ENCODE measurements at places on chromosomes 2 and 18.

DNA sequence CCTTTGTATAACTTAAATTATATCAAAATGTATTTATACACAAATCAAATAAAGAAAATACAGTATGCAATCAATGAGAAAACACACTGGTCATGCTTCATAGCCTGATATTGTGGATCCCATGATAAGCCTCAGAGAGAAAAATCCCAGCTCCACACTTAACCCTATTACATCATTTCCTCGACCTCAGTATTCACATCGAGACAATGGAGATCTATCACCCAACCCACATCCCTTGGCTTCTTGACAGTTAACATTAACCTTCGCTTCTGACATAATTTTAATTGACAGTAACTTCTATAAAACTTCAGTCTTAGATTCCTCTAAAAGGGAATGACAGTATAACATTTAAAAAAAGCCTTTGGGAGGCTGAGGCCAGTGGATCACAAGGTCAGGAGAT lies 11.6 kb downstream of the TMX3 start:
- DNase-seq = peak; percentile 74

GRCh38 chr2:108593547-108594098 lies 59.4 kb downstream of the LIMS1 start:
- peak; percentile 70 for DNase-seq

DNA sequence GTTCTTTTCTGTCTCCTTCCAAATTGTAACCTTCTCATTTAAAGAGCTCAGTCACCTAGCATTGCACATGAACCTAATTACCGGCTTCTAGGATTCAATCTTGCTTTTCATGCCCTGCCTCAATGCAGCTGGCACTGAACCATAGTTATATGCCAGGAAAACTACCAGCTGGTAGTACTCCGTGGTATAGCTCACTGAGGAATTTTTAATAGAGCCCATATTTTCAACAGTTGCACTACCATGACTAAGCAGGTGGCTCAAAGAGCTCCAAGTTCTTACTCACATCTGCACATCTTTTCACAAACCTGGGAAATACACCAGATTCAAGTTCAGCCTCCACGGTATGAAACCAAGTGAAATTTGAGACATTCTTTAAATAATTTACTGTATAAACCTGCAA lies 363.5 kb downstream of the GRB14 start:
- no peak for DNase-seq

DNA sequence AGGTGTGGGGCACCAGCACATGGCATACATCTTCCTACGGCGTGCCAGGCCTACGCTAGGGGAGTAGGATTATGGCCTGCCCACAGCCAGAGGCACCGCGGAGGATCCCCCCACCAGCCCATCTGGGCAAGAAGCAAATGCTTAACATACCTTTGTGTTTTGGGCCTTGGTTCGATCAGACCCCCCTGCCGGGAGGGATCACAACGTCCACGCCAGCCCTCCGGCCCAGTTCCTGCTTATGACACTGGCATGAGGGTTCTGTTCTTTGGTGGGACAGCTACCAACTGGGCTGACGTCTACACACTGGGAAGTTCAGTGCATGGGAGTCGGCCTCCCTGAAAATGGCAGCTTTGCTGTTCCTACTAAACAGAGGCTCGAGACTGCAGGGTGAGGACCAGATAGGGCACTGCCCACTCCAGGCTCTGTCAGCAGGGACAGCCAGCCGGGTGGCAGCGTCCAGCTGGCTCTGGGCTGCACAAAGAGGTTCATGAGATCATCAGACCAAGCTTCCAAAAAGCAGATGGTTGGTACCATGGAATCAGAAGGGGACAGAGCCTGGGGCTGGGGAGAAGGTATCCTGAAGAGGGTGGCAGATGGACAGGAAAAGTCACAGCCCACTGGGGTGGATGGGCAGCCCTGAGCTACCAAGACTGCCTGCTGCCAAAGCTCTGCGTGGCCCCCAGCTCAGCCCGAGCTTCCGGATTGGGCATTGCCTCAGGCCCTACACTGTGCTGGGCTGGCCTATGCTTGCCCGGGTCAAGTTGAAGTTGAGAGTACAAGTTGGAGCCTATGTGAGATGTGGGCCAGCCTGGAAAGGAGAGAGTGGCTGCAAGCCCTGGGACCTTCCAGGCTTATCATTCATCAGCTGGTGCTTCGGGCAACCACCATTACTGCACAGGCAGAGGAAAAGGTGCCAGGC lies 61.7 kb upstream of the TEX51 start:
- DNase-seq = no peak

DNA sequence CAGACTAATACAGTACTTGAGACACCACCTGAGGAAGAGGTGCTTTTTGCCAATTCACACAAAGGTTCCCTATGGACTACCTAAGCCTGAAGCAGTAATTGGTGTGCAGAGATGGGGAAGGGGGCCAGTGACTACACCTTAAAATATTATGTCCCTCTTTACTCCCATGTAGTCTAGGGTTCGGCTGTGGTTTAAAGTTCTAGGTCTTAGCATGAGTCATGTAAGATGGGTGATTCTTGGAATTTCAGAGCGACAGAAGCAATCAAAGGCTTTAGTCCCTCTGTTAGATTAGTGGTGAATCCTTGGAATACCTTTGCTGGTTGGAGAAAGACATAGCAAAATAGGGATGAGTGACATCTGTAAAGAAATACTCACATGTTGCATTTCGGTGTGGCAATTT lies 14.3 kb upstream of the CCDC85A start:
- DNase-seq = no peak

- no peak for DNase-seq
Measured at GRCh38 chr18:2982452-2983269, 30.3 kb downstream of the LPIN2 start.

- no peak for DNase-seq
Measured at GRCh38 chr2:12688091-12688490, 28.6 kb upstream of the TRIB2 start.

DNA sequence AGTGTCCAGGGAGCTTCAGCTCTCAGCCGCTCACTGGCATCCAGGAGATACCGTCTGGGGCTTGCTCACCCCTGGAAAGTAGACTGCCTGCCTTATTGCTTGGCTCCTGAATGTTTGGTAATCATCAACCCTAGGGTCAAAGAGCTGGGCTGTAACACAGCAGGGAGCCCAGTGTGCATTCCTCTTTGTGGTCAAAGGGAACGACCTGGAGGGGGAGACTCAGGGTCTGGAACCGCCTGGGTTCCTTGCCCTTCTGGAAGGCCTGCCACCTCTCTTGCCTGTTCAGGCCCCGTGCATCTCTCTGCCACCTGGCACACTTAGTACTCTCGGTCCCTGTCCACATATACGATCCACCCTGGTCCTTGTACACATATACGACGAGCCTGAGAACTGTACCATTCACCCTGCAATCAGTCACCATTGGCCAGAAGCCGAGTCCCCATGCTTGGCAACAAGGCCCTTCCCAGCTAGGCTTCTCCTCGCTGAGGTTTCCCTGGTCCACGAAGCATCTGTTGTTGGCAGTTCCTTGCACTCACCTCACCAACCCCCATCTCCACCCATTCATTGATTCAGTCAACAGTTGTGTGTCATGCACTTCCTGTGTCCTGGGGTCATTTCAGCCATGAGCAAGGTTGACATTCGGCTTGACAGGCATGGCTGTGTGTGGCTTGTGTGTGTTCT lies at the start of gene NAT8:
Gene NAT8 (minus strand): TSS at position 85 of the 681 bp plus-strand sequence. CDS start 794 bp downstream, outside the sequence.
- peak; percentile 60 for DNase-seq

DNA sequence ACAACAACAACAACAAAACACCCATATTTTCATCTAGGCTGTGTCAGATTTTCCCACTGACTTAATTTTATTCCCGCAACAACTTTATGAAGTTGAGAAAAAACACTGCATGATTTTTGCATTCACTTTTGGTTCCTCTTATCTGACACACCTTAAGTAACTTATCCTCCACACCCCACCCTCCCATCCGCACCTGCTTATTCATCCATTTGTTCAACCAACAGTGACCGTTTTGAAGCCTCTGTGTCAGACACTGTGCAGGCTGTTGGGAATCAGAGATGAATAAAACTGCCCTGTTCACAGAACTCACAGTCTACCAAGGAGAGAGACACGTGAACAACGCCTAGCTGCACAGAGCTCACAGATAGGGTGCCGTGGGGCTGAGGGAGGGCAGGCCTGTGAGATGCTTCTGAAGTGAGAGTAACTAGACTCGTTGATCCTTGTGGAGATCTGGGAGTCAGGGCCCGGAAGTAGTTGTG lies 7.4 kb downstream of the CNNM4 start:
- no peak for DNase-seq

- peak; percentile 32 for DNase-seq
Measured at GRCh38 chr2:37573451-37574388, 97.7 kb downstream of the CDC42EP3 start.

- no peak for DNase-seq
Measured at GRCh38 chr2:149021271-149021719, 17.2 kb upstream of the LYPD6B start.

DNA sequence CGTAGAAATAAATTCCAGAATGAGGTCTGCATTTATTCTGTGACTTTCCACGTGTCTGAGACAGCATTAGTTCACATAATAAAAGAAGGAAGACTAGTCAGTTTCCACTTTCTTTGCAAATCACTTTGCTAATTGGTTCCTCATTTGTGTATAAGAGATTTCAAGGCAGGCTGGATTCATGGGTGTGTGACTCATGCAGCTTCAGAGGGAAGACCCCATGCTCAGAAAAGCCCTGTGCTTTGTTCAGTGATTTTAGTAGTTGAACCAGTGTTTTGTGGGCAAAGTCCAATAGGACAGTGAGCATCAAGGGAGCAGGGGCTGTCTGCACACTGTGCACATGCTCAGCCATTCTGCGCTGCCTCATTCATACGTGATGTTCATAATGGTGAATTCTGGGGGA lies 297.8 kb downstream of the DLGAP1 start:
- DNase-seq = no peak

DNA sequence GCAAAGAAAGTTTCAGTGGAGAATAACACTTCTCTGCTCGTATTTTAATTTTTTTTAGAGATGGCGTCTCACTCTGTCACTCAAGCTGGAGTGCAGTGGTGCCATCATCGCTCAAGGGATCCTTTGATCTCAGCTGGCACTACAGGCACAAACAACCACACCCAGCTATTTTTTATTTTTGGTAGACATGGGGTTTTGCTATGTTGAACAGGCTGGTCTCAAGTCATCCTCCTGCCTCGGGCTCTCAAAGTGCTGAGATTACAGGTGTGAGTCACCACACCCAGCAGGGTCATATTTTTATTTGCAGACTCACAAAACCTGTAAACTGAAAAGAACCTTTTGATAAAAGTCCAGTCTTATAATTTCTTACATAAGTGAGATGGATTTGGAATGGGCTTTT lies 2.6 kb downstream of the TRAK2 start:
- no peak for DNase-seq

GRCh38 chr18:36349552-36349951 lies 52.0 kb downstream of the FHOD3 start:
- DNase-seq = no peak

DNA sequence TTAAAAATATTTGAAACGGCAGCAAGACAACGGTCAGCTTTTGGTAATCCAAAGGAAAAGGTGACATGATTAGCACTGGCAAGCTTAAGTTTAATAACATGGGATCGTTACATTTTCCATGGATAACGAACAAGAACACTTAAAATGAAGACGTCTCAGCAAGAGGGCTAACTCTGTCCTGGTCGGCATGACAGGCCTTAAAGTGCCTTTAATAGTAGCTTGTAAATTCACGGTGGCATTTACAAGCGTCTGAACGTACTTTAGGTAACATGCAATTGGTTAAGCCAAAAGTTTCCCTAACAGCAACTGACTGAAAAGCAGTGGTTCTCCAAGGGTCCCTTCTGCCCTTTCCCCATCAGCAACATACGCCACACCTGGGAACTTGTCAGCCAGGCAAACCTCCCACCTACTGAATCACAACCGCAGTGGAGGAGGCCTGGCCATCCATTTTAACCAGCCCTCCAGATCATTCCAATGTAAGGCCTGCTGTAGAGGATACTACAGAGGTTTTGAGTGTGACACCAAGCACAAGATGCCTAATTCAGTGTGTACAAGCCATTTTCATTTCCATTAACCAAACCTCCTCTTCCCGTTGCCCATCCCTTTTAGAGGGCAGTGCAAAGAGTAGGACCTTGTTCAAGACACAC lies 4.4 kb downstream of the TGFA start:
- no peak for DNase-seq

GRCh38 chr2:218990612-218991011 lies 2.6 kb downstream of the CRYBA2 start:
- DNase-seq = no peak

GRCh38 chr2:166651080-166651675 lies 157.1 kb upstream of the SCN7A start:
- DNase-seq = peak; percentile 49

- DNase-seq = no peak
Measured at GRCh38 chr2:62144689-62145477, 51.0 kb upstream of the B3GNT2 start.

- no peak for DNase-seq
Measured at GRCh38 chr2:235146871-235147565, 195.2 kb downstream of the SH3BP4 start.

- DNase-seq = no peak
Measured at GRCh38 chr2:196389670-196390069, 218.3 kb upstream of the STK17B start.

GRCh38 chr2:112491946-112492345 lies 10.0 kb downstream of the TTL start:
- no peak for DNase-seq

- DNase-seq = peak; percentile 74
Measured at GRCh38 chr2:241859436-241860183, 916 bp upstream of the PDCD1 start.

GRCh38 chr2:11656671-11657101 lies 13.3 kb downstream of the NTSR2 start:
- DNase-seq = no peak

DNA sequence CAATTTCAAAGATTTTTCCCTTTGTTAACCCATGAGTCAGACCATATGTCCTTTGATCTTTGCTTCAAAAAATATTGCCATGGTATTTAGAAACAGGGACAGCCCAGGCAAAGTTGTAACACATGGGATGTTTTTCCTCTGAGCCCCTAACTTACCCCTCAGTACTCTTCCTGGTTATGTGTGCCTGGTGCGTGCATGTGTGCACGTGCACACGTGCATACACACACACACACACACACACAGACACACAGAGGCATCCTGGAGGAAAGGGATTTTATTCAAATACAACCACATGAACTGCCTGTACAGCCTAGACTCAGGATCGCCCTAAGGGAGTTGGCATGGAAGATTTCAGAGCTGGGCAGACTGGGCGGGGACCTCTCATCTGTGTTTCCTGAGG lies 5.1 kb downstream of the AFF3 start:
- DNase-seq = no peak

- no peak for DNase-seq
Measured at GRCh38 chr18:29160170-29160569, 983.2 kb upstream of the CDH2 start.
